Naive B cell (primary cell): ENCODE measurements at places on chromosomes 12 and 14. TPM values are rescaled to one million over a fixed set of nuclear protein-coding genes. Genes with fewer than 3 reads are reported as not detected.
A peak's percentile ranks its signal among the peaks of the same experiment; 100 is the strongest.

Gene OTOGL
- not detected for polyA plus RNA-seq

DNA sequence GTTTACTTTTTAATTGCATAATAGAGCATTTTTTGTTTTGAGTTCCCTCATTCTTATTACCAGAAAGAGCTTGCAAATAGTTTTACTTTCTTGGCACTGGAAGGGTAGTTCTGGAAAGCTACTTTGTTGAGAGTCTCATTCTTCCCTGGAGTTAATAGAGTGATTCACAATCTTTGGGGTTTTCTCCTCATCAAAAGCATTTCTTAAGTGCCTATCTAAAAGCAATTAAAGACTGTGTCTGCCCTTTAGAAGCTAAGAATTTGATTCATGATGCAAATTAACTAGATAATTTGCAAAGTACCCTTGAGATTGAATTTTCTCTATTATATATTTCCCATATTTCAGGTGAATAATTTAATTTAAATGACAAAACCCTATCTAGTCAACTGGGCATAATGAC lies 8.1 kb upstream of the BMAL2 start:
- H3K4me1 ChIP-seq = no peaks in the 10 kb centered on the region
- no peaks in the 10 kb centered on the region for H3K27me3 ChIP-seq
- no peak for DNase-seq
- no peaks in the 10 kb centered on the region for H3K36me3 ChIP-seq
- H3K4me3 ChIP-seq = no peak overlapping the region

Gene BICDL1
- 0.29 TPM for polyA plus RNA-seq

- no peak for DNase-seq
- H3K4me1 ChIP-seq = no peaks in the 10 kb centered on the region
- no peaks in the 10 kb centered on the region for H3K27me3 ChIP-seq
Observed at GRCh38 chr12:98679611-98680005, 34.5 kb downstream of the APAF1 start.

DNA sequence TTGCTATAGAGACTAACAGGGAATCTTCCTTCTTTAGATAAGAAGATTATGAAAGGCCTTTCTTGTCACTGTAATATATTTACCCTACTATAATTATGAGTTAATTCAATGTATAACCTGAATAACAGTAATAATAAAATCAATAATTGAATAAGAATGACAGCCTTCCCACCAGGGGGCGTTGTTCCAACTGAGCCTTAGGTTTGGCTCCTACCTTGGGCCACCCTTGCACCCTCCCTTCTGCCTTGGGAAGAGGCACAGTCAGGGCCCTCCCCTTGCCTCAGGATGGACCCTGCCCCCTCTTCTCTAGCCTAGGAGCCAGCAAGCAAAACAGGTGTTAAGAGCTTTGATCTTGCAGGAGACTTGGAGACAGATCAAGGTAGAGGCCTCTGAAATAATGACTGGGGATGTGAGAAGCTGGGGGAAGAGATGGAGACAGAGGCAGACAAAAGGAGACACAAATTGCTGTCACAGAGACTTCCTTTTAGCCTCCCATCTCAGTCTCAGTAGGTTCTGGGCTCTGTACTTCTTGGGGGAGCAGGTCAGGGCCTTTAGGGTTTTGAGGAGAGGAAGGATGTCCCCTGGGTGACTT lies 40.1 kb upstream of the CISTR start:
- H3K4me3 ChIP-seq = no peak overlapping the region
- no peak for DNase-seq
- H3K27ac ChIP-seq = no peak overlapping the region
- H3K36me3 ChIP-seq = no peaks in the 10 kb centered on the region
- peaks cover 20% of the 10 kb centered on the region for H3K27me3 ChIP-seq

- DNase-seq = no peak
- H3K4me3 ChIP-seq = no peak overlapping the region
- no peaks in the 10 kb centered on the region for H3K27me3 ChIP-seq
- H3K36me3 ChIP-seq = no peaks in the 10 kb centered on the region
Observed at GRCh38 chr12:87679251-87679650, 349.9 kb downstream of the C12orf50 start.

GRCh38 chr12:71417181-71417580 lies 22.4 kb upstream of the LGR5 start:
- no peak overlapping the region for H3K4me3 ChIP-seq
- no peaks in the 10 kb centered on the region for H3K4me1 ChIP-seq
- no peak for DNase-seq
- H3K27ac ChIP-seq = no peak overlapping the region
- H3K27me3 ChIP-seq = peaks cover 9% of the 10 kb centered on the region

- H3K27me3 ChIP-seq = peaks cover 13% of the 10 kb centered on the region
- no peak for DNase-seq
- no peaks in the 10 kb centered on the region for H3K4me1 ChIP-seq
- no peak overlapping the region for H3K27ac ChIP-seq
- no peak overlapping the region for H3K4me3 ChIP-seq
- no peaks in the 10 kb centered on the region for H3K36me3 ChIP-seq
Observed at GRCh38 chr14:78074561-78074960, 95.6 kb upstream of the NRXN3 start.

GRCh38 chr14:95697764-95698163 lies 11.5 kb downstream of the TCL1B start:
- peak overlapping the region; percentile 93 for H3K27ac ChIP-seq
- H3K27me3 ChIP-seq = no peaks in the 10 kb centered on the region
- peak; percentile 69 for DNase-seq
- H3K36me3 ChIP-seq = peaks cover 21% of the 10 kb centered on the region
- peaks cover 99% of the 10 kb centered on the region for H3K4me1 ChIP-seq
- peak overlapping the region; percentile 56 for H3K4me3 ChIP-seq

Gene SLC38A4
- polyA plus RNA-seq = not detected

- peaks cover 6% of the 10 kb centered on the region for H3K4me1 ChIP-seq
- no peak overlapping the region for H3K27ac ChIP-seq
- peaks cover 5% of the 10 kb centered on the region for H3K27me3 ChIP-seq
- peak; percentile 0 for DNase-seq
- H3K4me3 ChIP-seq = no peak overlapping the region
Observed at GRCh38 chr14:32702562-32702961, 236.1 kb upstream of the NPAS3 start.

- DNase-seq = no peak
- H3K27ac ChIP-seq = no peak overlapping the region
- no peaks in the 10 kb centered on the region for H3K36me3 ChIP-seq
- peak overlapping the region; percentile 27 for H3K4me3 ChIP-seq
- H3K4me1 ChIP-seq = no peaks in the 10 kb centered on the region
Observed at GRCh38 chr12:107670999-107671643, 14.5 kb upstream of the PWP1 start.

GRCh38 chr12:53453953-53454640 lies 2.2 kb downstream of the PCBP2 start:
- peaks cover 16% of the 10 kb centered on the region for H3K36me3 ChIP-seq
- no peak for DNase-seq
- H3K27ac ChIP-seq = no peak overlapping the region

DNA sequence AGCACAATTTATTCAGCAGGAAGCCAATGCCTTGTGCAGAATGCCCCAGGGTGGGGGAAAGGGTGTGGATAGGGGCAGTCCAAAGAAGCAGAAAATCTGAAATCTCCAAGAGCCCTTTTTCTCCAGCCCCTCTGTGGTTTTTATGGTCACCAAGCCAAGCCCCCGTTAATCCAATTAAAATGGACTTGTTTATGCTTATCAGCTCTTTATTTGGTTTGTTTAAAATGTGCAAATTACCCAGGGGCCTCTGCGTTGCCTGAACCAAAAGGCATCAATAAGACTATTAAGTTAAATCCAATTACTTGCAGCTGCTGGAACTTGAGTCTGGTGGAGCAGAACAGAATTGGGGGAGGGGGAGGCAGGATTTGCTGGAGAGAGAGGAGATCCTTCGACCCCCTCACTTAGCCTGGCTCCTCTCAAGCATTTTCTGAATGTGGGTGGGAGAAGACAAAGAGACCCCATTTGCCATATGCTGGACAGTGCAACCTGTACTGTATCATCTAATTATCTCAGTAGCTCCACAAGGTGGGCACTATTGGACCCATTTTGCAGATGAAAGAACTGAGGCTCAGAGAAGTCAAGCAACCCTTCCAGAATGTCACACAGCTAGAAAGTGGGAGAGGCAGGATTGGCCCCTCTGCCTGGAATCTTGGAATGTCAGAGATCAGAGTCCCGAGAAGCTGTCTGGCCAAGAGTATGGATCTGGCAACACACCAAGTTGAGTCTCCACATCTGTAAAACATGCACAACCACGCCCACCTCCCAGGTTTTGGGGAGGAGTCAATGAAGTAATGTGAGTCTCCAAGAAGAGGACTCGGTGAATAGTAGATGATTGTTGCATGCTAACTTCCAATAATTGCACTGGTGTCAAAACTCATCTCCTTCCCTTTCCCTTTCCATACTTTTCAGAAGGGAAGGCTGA lies 66.9 kb downstream of the CMKLR1 start:
- H3K4me1 ChIP-seq = no peaks in the 10 kb centered on the region
- no peaks in the 10 kb centered on the region for H3K27me3 ChIP-seq
- no peaks in the 10 kb centered on the region for H3K36me3 ChIP-seq

Gene TPPP2
- not detected for polyA plus RNA-seq

Gene DLGAP5
- not detected for polyA plus RNA-seq

GRCh38 chr12:31620311-31620710 lies 29.4 kb upstream of the DENND5B start:
- no peaks in the 10 kb centered on the region for H3K27me3 ChIP-seq
- H3K4me1 ChIP-seq = no peaks in the 10 kb centered on the region
- H3K4me3 ChIP-seq = no peak overlapping the region

DNA sequence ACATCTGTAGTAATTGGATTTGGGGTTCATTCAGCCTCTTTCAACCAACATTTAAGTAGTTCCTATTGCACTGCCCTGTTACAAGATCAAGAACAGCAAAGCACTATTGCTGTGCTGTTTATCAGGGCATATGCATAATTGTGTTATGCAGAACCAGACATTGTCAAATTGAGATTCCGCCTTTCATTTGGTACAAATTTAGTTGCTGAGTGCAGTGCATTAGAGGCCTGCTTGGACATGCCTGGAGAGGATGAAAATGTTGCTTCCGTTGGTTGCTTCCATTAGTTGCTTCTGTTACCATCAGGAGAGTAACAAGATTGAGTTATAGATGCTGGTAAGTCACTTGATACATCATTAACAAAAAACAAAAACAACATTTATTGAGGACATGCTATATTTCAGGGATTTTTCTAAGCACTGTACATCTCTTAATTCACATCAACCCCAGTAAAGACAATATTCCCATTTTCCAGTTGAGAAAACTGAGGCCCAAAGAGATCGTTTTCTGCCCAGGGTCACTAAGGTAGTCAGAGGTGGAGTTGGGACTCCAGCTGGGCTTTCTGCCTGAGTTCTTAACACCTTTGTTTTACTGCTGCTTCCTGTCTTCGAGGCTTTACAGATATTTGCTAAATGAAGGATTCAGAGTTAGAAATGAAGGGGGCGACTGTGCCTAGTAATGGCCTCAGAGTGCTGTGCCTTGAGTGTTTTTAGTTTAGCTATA lies 79.3 kb downstream of the PPP2R5C start:
- H3K4me3 ChIP-seq = no peak overlapping the region
- no peaks in the 10 kb centered on the region for H3K36me3 ChIP-seq
- peak overlapping the region; percentile 89 for H3K27ac ChIP-seq
- no peak for DNase-seq

DNA sequence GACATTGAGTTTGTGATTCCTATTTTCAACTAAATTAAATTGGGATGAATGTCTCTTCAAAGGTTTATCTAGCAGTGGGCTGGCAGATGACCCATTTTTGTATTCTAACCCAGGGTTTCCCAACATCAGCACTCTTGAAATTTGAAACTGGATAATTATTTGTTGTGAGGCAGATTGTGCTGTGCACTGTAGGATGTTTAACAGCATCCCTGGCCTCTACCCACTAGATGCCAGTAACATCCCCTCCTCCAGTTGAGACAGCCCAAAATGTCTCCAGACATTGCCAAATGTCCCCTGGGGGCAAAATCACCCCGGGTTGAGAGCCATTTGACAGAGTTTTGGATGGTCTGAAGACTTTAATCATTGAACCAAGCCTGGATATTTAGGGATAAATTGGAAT lies 11.1 kb downstream of the DAAM1 start:
- H3K4me3 ChIP-seq = no peak overlapping the region
- no peaks in the 10 kb centered on the region for H3K27me3 ChIP-seq
- no peak overlapping the region for H3K27ac ChIP-seq
- H3K36me3 ChIP-seq = no peaks in the 10 kb centered on the region
- DNase-seq = no peak

Gene CLEC1B
- polyA plus RNA-seq = 0.68 TPM

- H3K27ac ChIP-seq = peak overlapping the region; percentile 9
- H3K4me3 ChIP-seq = no peak overlapping the region
- peaks cover 11% of the 10 kb centered on the region for H3K27me3 ChIP-seq
Observed at GRCh38 chr14:55913324-55914025, 204.7 kb upstream of the PELI2 start.

GRCh38 chr12:128698301-128698972 lies 125.3 kb downstream of the SLC15A4 start:
- no peaks in the 10 kb centered on the region for H3K36me3 ChIP-seq
- no peak for DNase-seq
- H3K27me3 ChIP-seq = no peaks in the 10 kb centered on the region
- no peaks in the 10 kb centered on the region for H3K4me1 ChIP-seq

DNA sequence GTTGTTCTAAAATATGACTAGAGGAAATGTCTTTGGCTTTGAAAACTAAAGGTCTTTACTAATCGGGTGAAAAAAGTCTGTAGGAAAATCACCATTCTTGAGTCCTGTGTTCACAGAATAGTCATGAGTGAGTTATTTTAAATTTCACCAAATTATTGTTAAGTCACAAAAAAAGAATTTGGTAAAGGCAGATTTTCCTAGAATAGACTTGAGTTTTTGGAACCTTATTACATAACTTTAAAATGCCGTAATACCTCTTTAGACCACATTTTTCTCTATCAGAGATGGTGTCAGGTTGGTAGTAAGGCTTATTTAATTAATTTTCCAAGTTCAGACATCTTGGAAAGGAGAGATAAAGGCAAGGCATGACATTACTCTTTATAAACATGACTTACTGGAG lies 184.7 kb upstream of the GARIN2 start:
- no peaks in the 10 kb centered on the region for H3K27me3 ChIP-seq
- H3K4me3 ChIP-seq = no peak overlapping the region
- no peaks in the 10 kb centered on the region for H3K36me3 ChIP-seq
- H3K4me1 ChIP-seq = no peaks in the 10 kb centered on the region

GRCh38 chr12:111445726-111446581 lies 40.2 kb downstream of the SH2B3 start:
- H3K4me3 ChIP-seq = peak overlapping the region; percentile 62
- peaks cover 7% of the 10 kb centered on the region for H3K36me3 ChIP-seq
- peak overlapping the region; percentile 94 for H3K27ac ChIP-seq
- peaks cover 55% of the 10 kb centered on the region for H3K4me1 ChIP-seq

Gene RPS6KA5
- 21.5 TPM for polyA plus RNA-seq

Gene BCL2L2
- polyA plus RNA-seq = 0.22 TPM

Gene KRT74
- not detected for polyA plus RNA-seq

Gene SRGAP1
- 0.26 TPM for polyA plus RNA-seq

DNA sequence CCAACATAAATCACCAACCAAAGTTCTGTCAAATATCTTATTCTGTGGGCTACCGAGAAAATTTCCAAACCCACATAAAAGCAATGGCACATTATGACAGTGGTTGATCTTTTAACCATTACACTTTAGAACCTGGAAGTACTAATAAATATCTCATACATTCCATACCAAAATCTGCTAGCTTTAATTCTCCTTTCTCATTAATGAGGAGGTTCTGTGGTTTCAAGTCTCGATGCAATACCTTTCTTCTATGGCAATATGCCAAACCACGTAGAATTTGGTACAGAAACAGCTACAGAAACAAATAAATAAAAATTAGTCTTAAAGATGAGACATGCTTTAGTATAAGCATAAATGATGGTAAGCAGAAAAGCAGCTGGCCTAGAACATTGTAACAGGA lies 100.7 kb downstream of the ELK3 start:
- no peaks in the 10 kb centered on the region for H3K4me1 ChIP-seq
- H3K27ac ChIP-seq = peak overlapping the region; percentile 32
- no peak for DNase-seq
- H3K27me3 ChIP-seq = no peaks in the 10 kb centered on the region
- H3K36me3 ChIP-seq = peaks cover 20% of the 10 kb centered on the region

- H3K4me1 ChIP-seq = no peaks in the 10 kb centered on the region
- no peaks in the 10 kb centered on the region for H3K36me3 ChIP-seq
- no peak overlapping the region for H3K27ac ChIP-seq
Observed at GRCh38 chr12:54465857-54466523, 7.4 kb downstream of the GTSF1 start.
